ENCODE measurements at places on chromosomes 6 and 20. TPM values are rescaled to one million over a fixed set of nuclear protein-coding genes. Genes with fewer than 3 reads are reported as not detected.

The PPP1R3D gene
- total RNA-seq, result 4.9 TPM

The SSTR4 gene
- not detected for total RNA-seq

- no peak for DNase-seq
Observed at GRCh38 chr6:65570340-65570739, 136.7 kb downstream of the EYS start.

The RING1 gene
- total RNA-seq, result 26.8 TPM

The AGPAT4 gene
- total RNA-seq, result 15.2 TPM

- no peak for DNase-seq
Observed at GRCh38 chr6:11291582-11291981, 59.1 kb upstream of the NEDD9 start.

DNA sequence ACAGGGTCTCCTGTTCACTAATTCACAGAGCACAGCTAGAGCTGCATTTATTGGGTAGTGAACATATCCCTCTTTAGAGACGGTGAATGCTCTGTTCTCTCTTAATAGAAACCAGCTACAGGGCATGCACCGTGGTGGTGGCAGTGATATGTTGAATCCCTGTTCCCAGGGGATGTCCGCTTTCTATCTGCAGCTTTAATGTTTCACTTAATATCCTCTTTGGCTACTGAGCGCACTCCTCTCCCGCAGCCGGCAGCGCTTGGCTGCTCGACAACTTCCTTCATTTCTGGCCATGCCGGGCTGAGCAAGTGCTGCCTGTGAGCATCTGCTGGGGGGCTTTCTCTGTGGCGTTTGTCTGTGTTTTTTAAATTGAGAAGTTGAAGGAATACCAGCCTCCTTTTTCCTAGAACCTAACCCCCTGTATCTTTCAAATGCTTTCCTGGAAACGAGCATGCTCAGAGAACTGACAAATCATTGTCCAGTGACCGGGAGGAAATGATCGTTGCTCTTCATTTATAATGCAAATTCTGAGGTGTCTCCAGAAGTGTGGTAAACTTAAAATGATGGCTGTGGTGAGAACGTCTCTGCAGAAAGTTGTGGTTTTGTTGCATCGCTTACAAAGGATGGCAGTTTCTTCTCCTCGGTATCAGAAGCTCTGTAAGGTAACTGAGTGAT lies 297.9 kb downstream of the UTRN start:
- no peak for DNase-seq

DNA sequence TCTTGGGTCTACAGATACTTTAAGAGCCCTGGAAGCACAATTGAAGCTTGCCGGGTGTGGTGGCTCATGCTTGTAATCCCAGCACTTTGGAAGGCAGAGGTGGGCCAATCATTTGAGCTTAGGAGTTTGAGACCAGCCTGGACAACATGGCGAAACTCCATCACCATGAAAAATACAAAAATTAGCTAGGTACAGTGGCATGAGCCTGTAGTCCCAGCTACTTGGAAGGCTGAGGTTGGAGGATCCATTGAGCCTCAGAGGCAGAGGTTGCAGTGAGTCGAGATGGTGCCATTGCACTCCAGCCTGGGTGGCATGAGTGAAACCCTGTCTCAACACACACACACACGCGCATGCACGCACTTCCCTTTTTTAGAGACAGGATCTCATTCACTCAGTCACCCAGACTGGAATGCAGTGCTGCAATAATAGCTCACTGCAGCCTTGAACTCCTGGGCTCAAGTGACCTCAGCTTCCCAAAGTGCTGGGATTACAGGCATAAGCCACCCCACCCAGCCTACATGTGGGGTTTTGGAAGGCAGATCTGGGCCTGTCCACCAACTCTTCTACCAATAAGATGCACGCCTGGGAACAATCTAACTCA lies 182.5 kb upstream of the JARID2 start:
- no peak for DNase-seq

DNA sequence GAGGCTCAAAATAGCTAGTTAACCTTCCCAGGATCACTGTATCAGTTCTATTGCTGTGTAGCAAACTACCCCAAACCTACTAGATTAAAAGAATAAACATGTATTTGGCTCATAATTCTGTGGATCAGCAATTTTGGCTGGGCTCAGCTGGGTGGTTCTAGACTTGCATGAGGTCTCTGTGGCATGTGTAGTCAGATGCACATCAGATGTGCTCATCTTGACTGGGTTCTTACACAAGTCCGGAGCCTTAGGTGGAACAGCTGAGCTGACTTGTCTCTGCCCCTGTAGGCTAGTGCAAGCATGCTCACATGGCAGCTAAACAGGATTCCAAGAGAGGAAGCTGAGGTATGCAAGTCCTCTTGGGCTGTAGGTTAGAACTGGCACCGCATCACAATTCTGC lies 173.2 kb upstream of the PRND start:
- no peak for DNase-seq

DNA sequence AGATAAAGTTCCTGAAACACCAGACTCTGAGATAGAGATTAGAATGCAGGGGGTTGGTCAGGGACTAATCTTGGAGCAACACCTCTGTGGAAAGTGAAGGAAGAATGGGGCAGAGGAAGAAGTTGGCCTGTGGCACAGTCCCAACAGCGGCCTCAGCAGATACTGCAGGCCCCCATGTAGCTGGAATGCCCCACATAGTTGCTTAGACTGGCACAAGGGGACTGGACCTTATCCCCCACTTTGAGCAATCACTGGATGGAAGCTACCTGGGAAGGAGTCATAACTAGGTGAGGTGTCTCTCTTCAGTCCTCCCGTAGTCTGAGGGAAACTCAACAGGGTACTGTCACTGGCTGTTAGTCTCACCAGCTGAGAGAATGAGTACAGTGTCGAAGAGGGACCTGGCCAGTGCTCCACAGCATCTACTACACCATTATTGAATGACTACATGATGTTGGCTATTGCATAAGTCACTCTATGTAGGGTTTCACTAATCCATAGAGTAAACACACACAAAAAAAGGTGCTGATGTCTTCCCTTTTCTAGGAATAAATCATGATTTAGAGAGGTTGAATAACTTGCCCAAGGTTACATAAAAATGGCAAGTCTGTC lies 47.5 kb downstream of the ADGRG6 start:
- DNase-seq, result no peak

The NR2E1 gene
- not detected for total RNA-seq

GRCh38 chr6:40816601-40817000 lies 222.4 kb downstream of the UNC5CL start:
- DNase-seq, result no peak

DNA sequence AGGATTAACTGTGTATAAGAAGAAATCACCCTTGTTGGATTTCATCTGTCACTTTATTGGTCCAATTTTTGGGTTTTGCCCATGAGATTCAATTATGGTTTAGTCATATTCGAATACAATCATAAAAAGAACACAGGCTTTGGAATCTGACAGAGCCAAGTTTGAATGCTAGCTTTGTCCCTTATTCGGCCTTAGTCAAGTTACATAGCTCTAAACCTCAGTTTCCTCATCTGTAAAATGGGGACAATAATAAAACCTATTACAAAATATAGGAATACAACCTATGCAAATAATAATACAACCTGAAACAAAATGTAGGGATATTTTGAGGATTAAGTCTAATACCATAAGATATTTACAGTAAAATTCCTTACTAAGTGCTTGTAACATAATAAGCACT lies 57.7 kb downstream of the PRPH2 start:
- no peak for DNase-seq

GRCh38 chr6:132902901-132903300 lies 88.5 kb downstream of the RPS12 start:
- no peak for DNase-seq

DNA sequence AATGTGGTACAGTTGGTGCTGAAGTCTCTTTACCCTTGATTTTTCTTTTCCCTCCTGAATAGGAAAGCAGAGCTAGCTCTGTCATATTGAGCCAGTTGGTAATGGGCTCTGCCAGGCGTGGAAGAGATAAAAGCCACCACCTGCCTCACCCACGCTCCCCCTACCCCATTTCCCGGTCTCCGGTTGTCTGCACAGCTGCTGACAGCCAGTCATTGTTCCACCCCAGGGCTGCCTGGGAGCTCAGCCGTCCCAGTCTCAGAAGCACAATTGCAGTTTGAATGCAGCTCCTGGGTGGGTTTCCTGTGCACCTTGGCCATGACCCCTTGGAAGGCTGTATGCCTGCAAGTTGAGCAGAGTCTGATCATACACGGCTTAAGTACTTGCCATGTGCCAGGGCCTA lies 675.2 kb upstream of the FLRT3 start:
- no peak for DNase-seq

DNA sequence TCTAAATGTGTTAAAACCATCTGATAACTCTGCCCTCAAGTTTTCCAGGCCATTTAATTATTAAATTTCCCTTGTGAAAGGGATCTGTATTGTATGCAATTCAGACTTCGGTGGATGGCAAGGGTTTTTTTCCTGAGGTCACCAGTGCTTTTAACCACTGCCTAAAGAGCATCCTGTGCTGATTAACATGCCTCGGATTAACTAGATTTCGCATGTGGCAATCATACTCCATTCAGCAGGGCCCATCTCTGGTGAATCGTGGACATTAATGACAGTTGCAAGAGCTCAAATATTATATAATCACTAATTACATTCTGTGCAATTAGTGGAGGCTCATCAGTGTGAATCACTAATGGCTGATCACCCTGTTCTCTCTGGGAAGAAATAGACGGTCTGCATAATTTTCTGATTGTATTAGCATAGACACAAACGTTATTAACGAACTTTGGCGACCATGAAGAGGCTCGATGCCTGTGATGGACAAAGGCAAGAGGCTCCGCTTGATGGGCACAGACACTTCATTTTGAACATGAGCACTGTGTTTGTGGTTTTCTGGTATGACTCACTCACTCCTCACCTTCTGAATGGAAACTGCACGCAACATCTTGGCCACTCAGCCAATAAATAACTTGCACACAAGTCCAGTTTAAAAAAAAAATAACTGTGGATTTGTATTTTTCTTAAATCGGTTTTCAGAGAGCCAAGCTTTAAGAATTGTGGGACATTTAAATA lies 31.4 kb downstream of the LINC00237 start:
- no peak for DNase-seq

DNA sequence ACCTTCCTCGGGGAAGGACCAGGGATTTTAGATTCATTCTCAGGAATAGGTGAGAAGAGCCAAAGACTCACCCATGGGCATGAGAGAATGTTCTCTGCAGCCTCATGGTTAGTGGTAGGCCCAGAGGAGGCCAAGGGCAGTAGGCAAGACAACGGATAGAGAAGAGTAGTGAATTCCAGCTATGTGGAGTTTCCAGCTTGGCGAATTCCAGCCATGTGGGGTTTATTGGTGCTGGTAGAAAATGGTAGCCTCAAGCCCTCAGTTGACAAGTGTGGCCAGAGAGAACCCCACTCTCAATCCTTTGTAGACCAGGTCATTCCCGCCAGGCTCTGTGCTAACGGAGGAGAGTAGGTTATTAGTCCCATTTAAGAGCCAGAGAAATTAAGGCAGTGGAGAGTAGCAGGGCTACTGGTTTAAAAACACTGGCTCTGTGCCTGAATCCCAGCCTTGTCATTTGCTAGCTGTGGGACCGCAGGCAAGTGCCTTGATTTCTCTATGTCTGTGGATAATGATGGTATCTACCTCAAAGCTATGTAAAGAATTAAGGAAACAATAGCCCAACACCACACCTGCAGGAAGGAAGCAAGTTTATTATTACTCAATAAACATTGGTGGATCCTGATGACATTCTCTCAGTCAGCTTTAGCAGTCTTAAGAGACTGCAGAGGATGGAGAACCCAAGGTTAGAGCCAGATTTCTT lies 2.0 kb upstream of the SLC9A8 start:
- no peak for DNase-seq

DNA sequence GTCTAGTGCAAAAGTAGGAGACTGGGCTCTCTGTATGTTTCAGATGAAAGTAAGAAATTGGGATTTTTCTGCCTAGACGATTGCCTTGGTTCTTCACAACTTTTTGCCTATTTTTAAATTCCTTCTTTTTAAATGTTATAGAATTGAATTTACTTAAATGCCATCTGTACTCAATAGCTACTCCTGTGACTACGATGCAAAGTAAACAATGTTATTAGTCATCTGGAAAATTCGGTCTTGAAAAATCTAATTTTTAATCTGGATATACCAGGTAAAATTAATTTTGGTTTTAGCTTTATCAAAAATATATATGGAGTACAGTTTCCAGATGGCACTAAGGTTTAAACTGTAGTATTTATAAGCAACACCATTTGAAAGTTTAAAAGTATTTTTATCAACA lies 472.2 kb downstream of the UTRN start:
- no peak for DNase-seq

GRCh38 chr6:26306232-26306631 lies 58.8 kb upstream of the BTN3A2 start:
- no peak for DNase-seq

DNA sequence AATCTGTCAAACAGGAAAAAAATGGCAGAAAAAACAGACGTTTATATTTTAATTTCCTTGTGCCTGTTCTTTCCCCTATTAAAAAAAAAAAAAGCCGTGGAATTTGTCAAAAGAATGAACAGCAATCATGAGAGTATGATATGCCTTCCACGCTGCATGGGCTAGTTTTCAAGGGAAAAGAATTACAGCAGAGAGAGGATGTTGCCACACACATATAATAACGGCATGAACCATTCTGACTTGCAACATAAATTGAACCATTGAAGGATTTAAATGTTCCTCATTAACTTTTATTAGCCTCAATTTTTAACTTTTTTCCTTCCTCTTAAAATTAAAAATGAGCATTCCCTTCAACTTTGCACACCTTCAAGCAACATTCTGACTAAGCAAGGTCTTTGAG lies 301.8 kb downstream of the FOXC1 start:
- no peak for DNase-seq

The MYB gene
- 0.53 TPM for total RNA-seq

The BMP7 gene
- total RNA-seq, result not detected

All from endothelial cell of umbilical vein (primary cell).